AG09319 (cell line): ENCODE measurements at places on chromosomes 13 and 19.

DNA sequence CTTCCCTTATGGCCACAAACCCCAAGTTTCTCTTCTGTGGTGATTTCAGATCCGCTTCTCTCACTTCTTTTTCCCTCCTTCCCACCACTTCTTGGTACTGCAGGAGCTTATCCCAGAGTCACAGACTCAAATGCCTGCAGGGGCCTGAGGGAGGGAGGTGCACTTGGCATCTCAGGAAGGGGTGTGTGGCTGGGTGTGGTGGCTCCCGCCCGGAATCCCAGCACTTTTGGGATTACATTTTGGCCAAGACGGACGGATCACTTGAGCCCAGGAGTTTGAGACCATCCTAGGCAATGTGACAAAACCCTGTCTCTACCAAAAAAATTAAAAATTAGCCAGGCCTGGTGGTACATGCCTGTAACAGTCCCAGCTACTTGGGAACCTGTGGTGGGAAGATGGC lies 5.6 kb downstream of the USF2 start:
- no peak for DNase-seq

DNA sequence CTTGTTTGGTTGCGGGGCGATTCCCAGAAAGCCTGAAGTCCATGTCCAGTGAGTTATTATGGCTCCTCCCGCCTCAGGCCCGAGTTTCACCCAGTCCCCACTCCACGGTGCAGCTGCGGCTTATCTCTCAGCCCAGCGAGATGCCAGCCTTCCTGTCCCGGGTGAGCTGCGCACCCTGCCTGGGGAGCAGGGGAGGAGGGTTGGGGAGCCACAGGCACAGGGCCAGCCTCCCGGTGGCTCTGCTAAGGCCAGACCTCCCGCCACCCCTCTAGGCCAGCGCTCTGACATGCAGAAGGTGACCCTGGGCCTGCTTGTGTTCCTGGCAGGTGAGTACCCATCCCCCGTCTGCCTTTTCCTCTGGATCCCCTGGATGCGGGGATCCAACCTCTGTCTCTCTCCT lies 3.5 kb downstream of the FXYD3 start:
- DNase-seq, result no peak

DNA sequence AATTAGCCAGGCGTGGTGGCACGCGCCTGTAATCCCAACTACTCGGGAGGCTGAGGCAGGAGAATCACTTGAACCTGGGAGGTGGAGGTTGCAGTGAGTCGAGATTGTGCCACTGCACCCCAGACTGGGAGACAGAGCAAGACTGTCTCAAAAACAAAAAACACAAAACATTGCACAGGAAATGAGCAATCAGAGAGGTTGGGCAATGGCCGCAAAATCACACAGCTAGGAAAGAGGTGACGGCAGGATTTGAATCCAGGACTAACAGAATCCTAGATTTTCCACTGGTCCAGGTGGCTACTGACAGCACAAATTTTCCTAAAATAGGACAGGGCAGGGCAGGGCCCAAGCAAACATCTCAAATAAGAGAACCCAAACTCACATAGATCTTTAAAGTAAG lies 23.3 kb downstream of the PTPRS start:
- no peak for DNase-seq

- no peak for DNase-seq
These were observed 665 bp upstream of the ATG4D start for GRCh38 chr19:10543059-10543419.

DNA sequence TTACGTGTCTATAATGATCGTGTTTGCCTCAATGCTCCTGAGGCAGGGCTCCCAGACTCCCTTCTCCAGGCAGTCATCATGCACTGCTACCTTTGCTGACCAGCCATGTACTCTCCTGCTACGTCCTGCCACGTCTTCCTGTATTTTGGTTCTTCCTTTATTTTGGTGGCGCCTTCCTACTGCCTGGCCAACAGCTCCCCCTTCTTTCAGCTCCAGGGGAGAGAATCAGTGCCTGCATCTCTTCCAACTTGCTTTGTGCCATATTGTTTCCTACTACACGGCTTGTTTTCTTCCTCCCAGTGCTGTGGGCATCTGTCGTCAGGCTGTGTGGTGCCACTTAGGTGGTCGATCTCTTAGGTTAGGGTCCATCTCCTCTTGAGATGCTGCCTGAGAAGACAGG lies 96.2 kb downstream of the FGF9 start:
- DNase-seq, result no peak

DNA sequence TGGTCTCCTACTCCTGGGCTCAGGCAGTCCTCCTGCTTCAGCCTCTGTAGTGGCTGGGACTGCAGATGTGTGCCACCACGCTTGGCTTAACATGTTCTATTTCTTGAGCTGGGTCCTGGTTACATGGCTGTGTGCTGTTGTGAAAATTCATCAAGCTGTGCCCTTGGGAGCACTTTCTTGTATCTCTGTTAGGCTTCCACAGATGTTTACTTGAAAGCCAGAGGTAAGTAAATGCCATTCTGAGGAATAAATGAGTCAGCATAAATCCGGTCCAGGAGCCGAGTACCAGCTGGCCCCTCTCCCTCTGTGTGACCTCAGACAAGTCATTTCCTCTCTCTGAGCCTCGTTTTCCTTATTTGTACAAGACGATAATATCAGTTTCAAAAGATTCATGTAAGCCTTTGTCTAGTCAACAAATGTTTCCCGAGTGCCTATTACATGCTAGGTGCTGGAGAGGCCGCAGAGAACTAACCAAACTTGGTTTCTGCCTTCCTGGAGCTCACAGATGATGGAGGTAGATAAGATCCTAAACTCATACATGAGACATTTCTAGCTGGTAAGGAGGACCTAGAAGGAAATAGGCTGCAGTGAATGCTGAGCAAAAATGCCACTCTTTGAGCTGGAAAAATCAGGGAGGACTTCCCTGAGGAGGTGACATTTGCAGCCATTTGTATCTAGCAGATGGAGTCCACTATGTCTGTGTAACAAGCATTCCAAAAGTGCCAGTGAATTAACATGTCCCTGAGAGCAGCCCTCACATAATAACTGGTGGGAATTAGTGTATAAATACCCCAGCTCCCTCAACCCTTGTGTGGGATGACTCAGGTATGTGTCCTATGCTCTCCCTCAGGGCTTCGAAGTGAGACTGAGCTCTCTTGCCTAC lies 2.7 kb upstream of the RASAL3 start:
- no peak for DNase-seq
